ENCODE measurements at places on chromosomes 3 and 15.
A peak's percentile ranks its signal among the peaks of the same experiment; 100 is the strongest.

DNA sequence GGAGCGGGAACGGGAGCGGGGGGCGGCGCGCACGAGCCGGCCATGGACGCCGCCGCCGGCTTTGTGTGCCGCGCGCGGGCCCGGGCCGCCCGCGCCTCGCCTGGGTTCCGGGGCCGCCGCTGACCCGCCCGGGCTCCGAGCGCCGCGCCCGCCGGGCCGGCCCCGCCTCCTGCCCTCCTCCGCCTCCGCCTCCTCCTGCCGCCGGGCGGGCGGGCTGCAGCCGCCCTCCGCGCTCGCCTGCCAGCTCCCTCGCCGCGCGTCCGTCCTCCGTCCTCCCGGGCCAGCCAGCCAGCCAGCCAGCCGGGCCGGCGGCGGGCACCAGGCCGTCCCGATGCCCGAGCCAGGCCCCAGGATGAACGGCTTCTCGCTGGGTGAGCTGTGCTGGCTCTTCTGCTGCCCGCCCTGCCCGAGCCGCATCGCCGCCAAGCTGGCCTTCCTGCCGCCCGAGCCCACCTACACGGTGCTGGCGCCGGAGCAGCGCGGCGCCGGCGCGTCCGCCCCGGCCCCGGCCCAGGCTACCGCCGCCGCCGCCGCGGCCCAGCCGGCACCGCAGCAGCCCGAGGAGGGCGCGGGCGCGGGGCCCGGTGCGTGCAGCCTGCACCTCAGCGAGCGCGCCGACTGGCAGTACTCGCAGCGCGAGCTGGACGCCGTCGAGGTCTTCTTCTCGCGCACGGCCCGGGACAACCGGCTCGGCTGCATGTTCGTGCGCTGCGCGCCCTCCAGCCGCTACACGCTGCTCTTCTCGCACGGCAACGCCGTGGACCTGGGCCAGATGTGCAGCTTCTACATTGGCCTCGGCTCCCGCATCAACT is at the start of gene ABHD17C:
Gene ABHD17C, plus strand, starts transcription at position 212 of the 812 bp plus-strand sequence. Its CDS starts 120 bp downstream, at position 332.
- DNase-seq, result peak; percentile 32
- peak within 1 kb of the TSS; percentile 43 for H3K27ac ChIP-seq
- peaks cover 16% of the 10 kb centered on the region for H3K4me1 ChIP-seq
- H3K4me3 ChIP-seq, result peak within 1 kb of the TSS; percentile 86

DNA sequence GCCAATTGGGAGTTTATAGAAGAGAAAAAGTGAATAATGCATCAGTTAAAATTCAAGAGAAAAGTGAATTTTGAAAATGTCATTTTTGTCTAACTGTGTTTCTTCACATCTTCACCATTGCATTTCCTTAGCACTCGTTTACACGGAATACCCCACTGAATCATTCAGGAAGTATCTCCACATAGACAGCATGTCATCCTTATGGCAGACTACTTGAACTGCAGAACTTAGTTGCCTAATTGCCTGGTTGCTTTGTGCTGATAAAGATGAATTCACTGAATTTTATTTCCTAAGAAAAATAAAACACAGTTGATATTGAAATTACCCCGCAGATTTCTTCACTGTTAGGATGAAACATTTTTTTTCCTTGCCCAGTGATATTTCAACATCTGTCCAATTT is 627.1 kb downstream of the ROBO1 start:
- no peaks in the 10 kb centered on the region for H3K4me1 ChIP-seq
- no peak overlapping the region for H3K27ac ChIP-seq
- H3K36me3 ChIP-seq, result no peaks in the 10 kb centered on the region
- DNase-seq, result no peak
- no peak overlapping the region for H3K4me3 ChIP-seq

- H3K4me1 ChIP-seq, result peaks cover 8% of the 10 kb centered on the region
- H3K27me3 ChIP-seq, result no peaks in the 10 kb centered on the region
- peaks cover 9% of the 10 kb centered on the region for H3K36me3 ChIP-seq
- DNase-seq, result no peak
- no peak overlapping the region for H3K4me3 ChIP-seq
- H3K27ac ChIP-seq, result no peak overlapping the region
These were observed 207.6 kb downstream of the STAG1 start for GRCh38 chr3:136544532-136544931.

DNA sequence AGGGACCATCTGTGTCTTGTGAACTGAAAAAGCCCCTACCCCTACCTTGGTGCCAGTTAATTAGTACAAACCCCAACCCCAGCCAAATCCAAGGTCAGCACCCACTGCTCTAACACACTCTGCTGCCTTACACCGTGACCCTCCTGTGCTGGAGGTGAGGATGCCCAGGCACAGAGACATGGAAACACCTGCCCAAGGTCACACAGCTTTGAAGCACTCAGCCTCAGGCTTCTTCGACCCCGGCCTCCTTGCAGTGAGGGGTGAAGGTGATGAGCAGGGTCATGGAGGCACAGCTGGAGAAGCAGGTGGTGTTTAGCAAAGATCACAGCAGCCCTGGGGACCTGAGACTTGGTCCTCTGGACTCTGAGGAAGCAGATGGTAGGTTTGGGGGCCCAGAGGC is 39.0 kb upstream of the SLC6A6 start:
- H3K4me1 ChIP-seq, result no peaks in the 10 kb centered on the region
- H3K27ac ChIP-seq, result no peak overlapping the region
- H3K36me3 ChIP-seq, result no peaks in the 10 kb centered on the region
- peaks cover 3% of the 10 kb centered on the region for H3K27me3 ChIP-seq
- no peak for DNase-seq

- no peak overlapping the region for H3K27ac ChIP-seq
- no peak overlapping the region for H3K4me3 ChIP-seq
- H3K36me3 ChIP-seq, result peaks cover 41% of the 10 kb centered on the region
- no peak for DNase-seq
These were observed 30.7 kb downstream of the EFL1 start for GRCh38 chr15:82231842-82232241.

- no peaks in the 10 kb centered on the region for H3K36me3 ChIP-seq
- no peaks in the 10 kb centered on the region for H3K4me1 ChIP-seq
- DNase-seq, result no peak
- no peak overlapping the region for H3K27ac ChIP-seq
- H3K27me3 ChIP-seq, result peaks cover 17% of the 10 kb centered on the region
- H3K4me3 ChIP-seq, result no peak overlapping the region
These were observed 217.2 kb upstream of the UMPS start for GRCh38 chr3:124512881-124513609.

- H3K27me3 ChIP-seq, result peaks cover 3% of the 10 kb centered on the region
- H3K36me3 ChIP-seq, result no peaks in the 10 kb centered on the region
- H3K4me3 ChIP-seq, result no peak overlapping the region
- DNase-seq, result no peak
- no peaks in the 10 kb centered on the region for H3K4me1 ChIP-seq
These were observed 38.0 kb downstream of the SRPRB start for GRCh38 chr3:133843634-133844033.

- H3K36me3 ChIP-seq, result no peaks in the 10 kb centered on the region
- H3K27me3 ChIP-seq, result peaks cover 9% of the 10 kb centered on the region
- no peak overlapping the region for H3K4me3 ChIP-seq
- no peak overlapping the region for H3K27ac ChIP-seq
- no peaks in the 10 kb centered on the region for H3K4me1 ChIP-seq
These were observed 90.3 kb downstream of the CORO2B start for GRCh38 chr15:68668926-68669600.

DNA sequence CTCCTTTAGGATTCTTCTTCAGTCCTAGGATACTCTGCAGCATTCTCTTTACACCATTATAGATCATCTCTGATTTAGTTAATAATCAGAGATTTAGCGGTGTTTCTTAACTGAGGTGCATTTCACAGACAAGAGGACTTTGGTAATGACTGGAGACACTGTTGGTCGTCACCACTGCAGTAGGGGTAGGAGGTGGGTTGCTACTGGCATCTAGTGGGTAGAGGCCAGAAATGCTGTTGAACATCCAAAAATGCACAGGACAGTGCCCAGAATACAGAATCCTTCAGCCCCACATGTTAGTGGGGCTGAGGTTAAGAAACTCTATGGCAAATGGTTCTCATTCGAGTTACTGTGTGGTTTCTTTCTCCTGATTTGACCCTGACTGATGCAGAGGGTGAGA is 80.4 kb upstream of the LMCD1 start:
- H3K4me3 ChIP-seq, result no peak overlapping the region
- H3K27ac ChIP-seq, result no peak overlapping the region
- H3K4me1 ChIP-seq, result no peaks in the 10 kb centered on the region

GRCh38 chr3:195207731-195208130 is 63.2 kb downstream of the XXYLT1 start:
- no peaks in the 10 kb centered on the region for H3K36me3 ChIP-seq
- no peak overlapping the region for H3K27ac ChIP-seq
- DNase-seq, result no peak
- peaks cover 8% of the 10 kb centered on the region for H3K4me1 ChIP-seq

- H3K4me1 ChIP-seq, result no peaks in the 10 kb centered on the region
- H3K27me3 ChIP-seq, result no peaks in the 10 kb centered on the region
- no peak overlapping the region for H3K27ac ChIP-seq
- H3K4me3 ChIP-seq, result no peak overlapping the region
These were observed 380.2 kb downstream of the DIPK2A start for GRCh38 chr3:144351773-144352365.

DNA sequence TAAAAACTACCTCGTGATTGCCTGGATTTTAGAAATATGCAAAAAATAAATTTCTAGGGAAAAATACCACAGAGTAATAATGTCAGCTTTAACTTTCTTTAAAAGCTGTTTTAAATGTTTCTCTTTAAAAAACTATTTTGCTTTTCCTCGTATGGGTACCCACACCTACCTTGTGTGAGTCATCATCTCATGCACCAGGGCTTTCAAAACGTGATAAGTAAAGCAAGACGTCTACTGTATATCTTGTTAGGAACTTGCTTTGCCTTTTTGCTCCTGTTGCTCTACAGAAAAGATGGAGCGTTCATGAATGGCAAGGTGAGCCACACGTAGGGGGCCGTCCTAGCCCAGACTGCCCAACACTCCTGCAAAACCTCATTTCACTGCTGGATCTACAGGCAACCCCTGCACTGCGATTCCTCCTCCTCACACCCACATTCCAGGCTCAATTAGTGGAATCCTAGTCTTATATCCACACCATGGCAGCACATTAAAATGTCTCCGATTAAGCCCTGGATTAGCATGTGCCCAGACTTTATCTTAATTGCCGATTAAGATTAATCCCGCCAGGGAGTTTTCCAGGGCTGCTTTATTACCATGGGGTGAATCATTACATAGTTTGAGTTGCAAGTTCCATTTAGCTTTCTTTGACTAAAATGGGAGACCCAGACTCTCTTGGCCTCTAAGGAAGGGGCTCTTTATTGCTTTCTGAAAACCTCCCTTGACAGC is 293.6 kb upstream of the ICE2 start:
- DNase-seq, result no peak
- no peaks in the 10 kb centered on the region for H3K36me3 ChIP-seq
- no peak overlapping the region for H3K4me3 ChIP-seq
- peaks cover 34% of the 10 kb centered on the region for H3K27me3 ChIP-seq
- H3K27ac ChIP-seq, result no peak overlapping the region

- no peak overlapping the region for H3K27ac ChIP-seq
- H3K36me3 ChIP-seq, result no peaks in the 10 kb centered on the region
- no peak for DNase-seq
- peaks cover 3% of the 10 kb centered on the region for H3K4me1 ChIP-seq
- peaks cover 53% of the 10 kb centered on the region for H3K27me3 ChIP-seq
- H3K4me3 ChIP-seq, result no peak overlapping the region
These were observed 201.8 kb downstream of the ABHD5 start for GRCh38 chr3:43892526-43892925.

- no peak overlapping the region for H3K27ac ChIP-seq
- H3K4me1 ChIP-seq, result peaks cover 20% of the 10 kb centered on the region
- H3K27me3 ChIP-seq, result no peaks in the 10 kb centered on the region
- H3K4me3 ChIP-seq, result no peak overlapping the region
- DNase-seq, result no peak
- H3K36me3 ChIP-seq, result peaks cover 25% of the 10 kb centered on the region
These were observed 23.9 kb upstream of the BCL2L10 start for GRCh38 chr15:52136442-52136980.

DNA sequence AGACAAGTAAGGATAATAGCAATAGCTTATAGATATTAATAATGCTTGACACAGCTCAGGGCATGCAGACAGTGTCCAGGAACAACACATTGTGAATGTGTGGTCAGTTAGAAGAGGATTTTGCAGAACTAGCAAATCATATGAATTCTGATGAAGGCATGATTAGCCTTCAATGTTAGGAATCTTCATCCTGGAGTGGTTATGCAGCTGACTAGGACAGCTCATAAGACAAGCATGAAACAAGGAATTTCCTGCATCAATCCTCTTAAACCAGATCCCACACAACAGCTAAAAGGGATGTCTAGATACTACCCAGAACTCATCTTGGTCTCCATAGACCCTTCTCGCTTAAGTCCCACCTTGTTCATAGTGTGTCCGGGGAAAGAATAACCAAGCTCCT is 499.0 kb upstream of the ATP11B start:
- no peaks in the 10 kb centered on the region for H3K36me3 ChIP-seq
- no peak for DNase-seq
- no peak overlapping the region for H3K27ac ChIP-seq
- H3K27me3 ChIP-seq, result no peaks in the 10 kb centered on the region
- no peaks in the 10 kb centered on the region for H3K4me1 ChIP-seq

DNA sequence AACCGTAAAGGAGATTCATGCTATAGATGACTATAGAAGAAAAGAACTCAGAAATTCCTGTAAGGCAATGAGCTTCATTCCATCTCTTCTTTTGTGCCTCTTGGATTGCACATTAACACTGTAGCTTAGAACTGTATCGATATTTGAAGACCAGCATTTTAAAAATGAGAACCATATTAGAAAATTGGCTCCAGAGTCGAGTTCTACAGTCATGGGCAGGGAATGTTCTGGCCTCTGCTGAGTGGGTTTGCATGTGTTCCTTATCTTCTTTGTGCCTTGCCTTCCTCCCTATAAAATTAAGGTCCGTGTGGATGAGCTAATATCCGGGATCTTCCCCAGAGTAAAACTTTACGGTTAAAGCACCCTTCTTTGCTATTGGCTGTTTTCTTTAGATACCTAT is 77.4 kb upstream of the PLCL2 start:
- H3K4me3 ChIP-seq, result no peak overlapping the region
- H3K27me3 ChIP-seq, result peaks cover 47% of the 10 kb centered on the region
- H3K27ac ChIP-seq, result no peak overlapping the region
- DNase-seq, result no peak
- peaks cover 18% of the 10 kb centered on the region for H3K4me1 ChIP-seq

- H3K36me3 ChIP-seq, result no peaks in the 10 kb centered on the region
- H3K4me1 ChIP-seq, result peaks cover 49% of the 10 kb centered on the region
- H3K27me3 ChIP-seq, result peaks cover 3% of the 10 kb centered on the region
These were observed 39.2 kb downstream of the CLEC3B start for GRCh38 chr3:45065373-45065720.

GRCh38 chr15:62889141-62889661 is 153.3 kb upstream of the TPM1 start:
- H3K4me3 ChIP-seq, result no peak overlapping the region
- no peak overlapping the region for H3K27ac ChIP-seq
- DNase-seq, result no peak
- no peaks in the 10 kb centered on the region for H3K4me1 ChIP-seq

GRCh38 chr15:86036243-86036642 is 43.4 kb upstream of the AGBL1 start:
- H3K4me3 ChIP-seq, result no peak overlapping the region
- no peaks in the 10 kb centered on the region for H3K36me3 ChIP-seq
- H3K4me1 ChIP-seq, result no peaks in the 10 kb centered on the region

GRCh38 chr3:25665315-25666280 is 891 bp upstream of the TOP2B start:
- peaks cover 30% of the 10 kb centered on the region for H3K4me1 ChIP-seq
- no peaks in the 10 kb centered on the region for H3K27me3 ChIP-seq
- H3K4me3 ChIP-seq, result peak overlapping the region; percentile 92
- H3K36me3 ChIP-seq, result peaks cover 18% of the 10 kb centered on the region

Data from activated T-helper 2 cell treated with anti-CD3 and anti-CD28 coated beads, Interferon-gamma antibody, Interleukin-2, Interleukin-4, amounts not matched to agents 10 μg/mL and 5 μg/mL and 100 μg/mL, durations not matched to agents 14 hours and 24 hours and 36 hours (primary cell).